NCI-H1436 (cell line): ENCODE measurements at places on chromosomes 3 and 15.

DNA sequence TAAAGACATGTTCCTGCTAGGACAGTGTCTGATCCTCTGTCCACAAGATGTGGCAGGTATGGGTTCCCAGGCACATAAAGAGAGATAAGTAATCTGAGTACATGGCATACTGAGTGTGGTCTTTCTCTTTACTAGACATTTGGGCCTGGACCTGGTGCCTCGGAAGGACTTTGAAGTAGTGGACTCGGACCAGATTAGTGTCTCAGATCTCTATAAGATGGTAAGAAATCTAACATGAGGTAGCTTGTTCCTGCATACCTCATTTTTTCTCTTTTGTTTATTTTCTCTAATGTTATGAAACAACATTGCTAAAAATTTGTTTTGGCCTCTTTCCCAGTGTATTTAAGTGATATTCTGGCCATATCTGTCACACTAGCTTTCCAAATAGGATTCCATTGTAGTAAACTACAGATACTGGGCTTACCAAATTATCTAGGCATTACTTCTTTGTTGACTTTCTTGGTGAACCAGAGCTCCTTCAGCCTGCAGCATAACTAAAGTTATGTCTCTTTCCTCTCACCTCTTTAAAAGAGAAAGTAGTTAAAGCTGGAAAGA is 309.8 kb upstream of the MANF start:
- no peak for DNase-seq

DNA sequence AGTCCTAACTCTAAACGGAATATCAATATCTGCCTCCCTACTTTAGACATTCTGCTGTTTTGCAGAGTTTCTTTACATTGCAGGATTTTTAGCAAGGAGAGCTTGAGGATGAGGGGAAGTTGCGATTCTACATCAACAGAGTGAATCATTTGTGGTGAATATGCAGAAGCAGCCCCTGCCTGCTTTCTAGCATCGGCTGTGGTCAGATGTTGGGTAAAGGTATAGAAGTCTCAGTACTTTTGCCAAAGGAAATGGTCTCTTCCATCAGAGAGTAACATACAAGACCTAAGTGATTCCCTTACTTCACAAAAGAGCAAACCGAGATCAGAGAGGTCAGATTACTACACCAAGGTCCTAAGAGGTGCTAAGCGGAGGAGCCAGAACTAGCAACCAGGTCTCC is 15.2 kb downstream of the ST3GAL6 start:
- DNase-seq: no peak

GRCh38 chr3:9211155-9211950 is 38.1 kb downstream of the SRGAP3 start:
- no peak for DNase-seq

- no peak for DNase-seq
These were observed 66.2 kb upstream of the THSD4 start for GRCh38 chr15:71048913-71049675.

DNA sequence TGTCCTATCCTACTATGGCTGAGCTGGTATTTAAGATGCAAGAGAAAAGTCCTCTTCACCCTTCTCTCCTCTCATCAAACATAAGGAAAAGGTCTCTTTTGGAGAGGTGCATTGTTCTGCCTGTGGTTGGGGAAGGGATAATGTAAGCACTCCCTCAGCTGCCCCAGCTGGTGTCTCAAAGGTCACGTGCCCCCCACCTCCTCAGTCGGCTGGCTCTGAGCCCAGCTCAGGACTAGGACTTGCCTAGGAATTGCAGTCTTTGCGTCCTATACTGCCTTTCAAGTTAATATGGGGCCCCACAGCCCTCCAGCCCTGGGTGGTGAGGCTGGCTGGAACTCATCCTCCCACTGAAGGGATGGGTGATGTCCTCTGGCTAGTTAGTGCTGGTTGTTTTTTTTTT is 29.7 kb downstream of the OR4F15 start:
- DNase-seq: no peak

DNA sequence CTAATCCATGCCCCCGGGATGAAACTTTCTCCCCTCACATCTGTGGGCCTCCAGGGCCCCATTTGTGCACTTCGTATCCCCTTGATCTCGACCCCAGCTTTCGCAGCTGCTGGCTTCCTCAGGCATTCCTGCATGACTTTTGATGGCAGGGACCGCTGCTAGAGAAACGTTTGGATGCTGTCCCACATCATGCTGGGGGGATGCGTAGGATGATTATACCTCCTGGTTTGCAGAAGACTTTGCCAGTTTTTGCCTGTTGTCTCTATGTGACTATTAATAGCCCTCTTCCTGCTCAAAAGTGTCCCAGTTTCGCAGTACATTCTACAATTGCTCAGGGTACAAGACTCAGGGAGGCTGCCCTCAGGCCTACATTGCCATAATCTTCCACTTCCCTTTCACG is 10.4 kb upstream of the KCNAB1 start:
- DNase-seq: no peak
